HS-5 (cell line): ENCODE measurements at places on chromosomes 7 and 10.

GRCh38 chr7:35816514-35816913 lies 15.7 kb downstream of the SEPTIN7 start:
- no peak for DNase-seq

DNA sequence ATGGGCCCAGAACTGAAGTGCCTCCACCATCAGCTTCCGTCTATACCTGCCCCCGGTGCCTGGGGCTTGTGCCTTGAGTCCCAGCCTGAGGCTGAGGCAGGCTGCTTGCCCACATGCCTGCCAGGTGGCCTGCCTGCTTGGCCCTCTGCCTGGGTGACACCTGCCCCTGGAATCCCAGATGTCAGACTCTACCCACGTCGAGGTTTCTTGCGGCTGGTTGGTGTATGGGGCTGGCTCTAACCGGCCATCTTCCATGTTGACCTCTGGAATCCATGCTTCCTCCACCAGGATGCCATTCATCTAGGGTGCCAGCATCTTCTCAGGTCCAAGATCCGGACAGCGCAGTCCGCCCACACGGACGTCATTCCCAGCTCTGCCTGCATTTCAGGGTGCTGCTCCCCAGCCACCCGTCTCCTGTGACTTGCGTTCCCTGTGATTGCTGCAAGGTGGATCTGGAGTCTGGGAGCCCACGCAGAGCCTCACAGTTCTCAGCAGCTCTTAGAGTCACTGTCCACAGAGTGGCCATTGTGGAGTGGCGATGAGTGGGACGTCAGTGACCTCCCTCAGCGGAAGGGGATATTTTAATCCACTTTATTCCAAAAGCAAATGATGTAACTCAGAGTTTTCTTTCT lies 298.1 kb downstream of the TCERG1L start:
- DNase-seq: no peak

DNA sequence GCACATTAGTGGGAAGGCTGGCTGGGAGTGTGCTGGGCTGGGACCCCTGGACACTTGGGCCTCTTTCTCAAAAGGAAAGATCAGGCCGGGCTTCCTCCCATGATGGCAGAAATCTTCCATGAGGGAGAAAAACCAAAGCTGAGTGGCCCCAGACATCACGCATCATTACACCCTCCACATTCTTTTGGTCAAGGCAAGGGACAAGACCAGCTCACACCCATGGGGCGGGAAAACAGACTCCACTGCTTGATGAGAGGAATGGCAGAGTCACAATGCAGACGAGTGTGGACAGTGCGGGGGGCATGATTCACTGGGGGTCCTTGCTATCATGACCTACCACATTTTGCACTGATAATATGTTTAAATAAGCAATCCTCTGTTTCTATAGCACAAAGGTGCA lies 73.3 kb downstream of the CREB3L2 start:
- DNase-seq: no peak

GRCh38 chr10:62136931-62137330 lies 131.7 kb downstream of the RTKN2 start:
- DNase-seq: no peak

GRCh38 chr7:118477036-118477435 lies 252.5 kb downstream of the ANKRD7 start:
- no peak for DNase-seq

DNA sequence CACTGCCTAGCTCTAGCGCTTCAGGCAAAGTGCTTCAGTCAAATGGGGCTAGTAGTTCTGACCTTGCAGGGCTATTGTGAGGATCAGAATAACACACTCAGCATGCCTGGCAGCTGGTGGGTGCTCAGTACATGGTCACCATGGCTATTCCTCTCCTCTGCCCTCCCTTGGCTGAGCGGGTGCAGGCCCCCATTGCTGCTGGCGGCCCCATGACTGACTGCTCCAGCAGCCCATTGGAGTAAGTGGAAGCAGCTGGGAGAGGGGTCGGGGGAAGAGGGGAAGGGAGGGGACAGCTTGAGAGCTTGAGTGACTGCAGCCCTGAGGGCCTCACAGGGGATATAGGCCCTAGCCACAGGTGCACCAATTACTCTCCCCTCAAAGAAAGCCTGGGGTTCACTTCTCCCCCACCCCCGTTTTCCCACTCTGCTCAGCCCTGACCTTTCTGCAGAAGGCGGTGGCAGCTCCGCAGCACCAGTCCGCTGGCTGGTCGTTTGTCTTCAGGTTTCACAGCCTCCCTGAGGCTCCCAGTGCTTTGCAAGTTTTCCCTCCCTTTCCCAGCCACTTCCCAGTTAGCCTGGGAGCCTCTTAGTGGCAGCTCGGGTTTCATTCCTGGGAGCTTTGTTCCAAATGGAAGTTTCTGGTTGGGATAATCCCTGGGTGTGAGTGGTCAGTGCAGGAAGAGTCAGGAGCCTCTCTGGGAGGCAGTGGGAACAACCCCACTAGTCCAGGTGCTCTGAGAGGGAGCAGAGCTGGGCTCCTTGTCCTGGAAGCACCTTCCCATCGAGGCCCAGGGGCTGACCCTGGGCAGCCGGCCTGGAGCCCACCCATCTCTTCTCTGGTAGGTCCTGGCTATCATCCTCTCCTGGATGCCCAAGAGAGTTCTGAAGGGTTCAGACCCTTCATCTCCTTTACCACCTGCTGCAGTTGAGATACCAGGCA lies 16.3 kb downstream of the FGF8 start:
- no peak for DNase-seq

- DNase-seq: no peak
Observed at GRCh38 chr7:148356303-148356702, 234.3 kb upstream of the C7orf33 start.

- DNase-seq: no peak
Observed at GRCh38 chr7:131691454-131692130, 135.2 kb upstream of the PODXL start.
